Upper lobe of right lung (tissue), 1 donor: ENCODE measurements at places on chromosomes 1 and 21.

GRCh38 chr1:196376630-196377328 is 231.5 kb downstream of the KCNT2 start:
- no peak for DNase-seq

DNA sequence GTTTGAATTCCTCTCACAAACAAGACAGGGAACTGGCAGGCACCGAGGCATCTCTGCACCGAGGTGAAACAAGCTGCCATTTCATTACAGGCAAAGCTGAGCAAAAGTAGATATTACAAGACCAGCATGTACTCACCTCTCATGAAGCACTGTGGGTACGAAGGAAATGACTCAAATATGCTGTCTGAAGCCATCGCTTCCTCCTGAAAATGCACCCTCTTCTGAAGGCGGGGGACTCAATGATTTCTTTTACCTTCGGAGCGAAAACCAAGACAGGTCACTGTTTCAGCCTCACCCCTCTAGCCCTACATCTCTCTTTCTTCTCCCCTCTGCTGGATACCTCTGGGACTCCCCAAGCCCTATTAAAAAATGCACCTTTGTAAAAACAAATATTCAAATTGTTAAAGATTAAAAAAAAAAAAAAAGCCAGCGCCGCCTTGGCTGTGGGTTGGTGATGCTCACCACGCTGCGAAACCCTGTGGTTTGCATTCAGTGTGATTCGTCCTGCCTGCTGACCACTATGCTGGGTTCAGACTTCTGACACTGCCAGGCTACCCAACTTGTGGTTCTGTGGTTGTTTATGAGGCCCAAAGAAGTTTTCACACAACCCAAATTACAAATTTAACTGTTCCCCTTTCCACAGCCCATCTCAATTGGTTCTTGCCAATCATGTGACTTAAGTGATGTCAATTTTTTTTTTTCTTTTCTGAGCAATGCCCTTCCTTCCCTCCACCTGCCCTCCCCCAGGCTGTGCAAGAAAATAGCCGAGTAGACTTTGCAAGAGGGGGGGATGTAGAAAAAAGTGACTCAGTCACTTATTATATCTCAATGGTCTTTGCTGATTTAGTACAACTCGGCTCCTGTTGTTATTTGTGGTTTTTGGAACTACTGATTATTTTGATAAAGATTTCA is at the start of gene RUNX1:
TSS of gene RUNX1 (minus strand) at position 597 of the 912 bp plus-strand sequence.
- DNase-seq = peak; percentile 68

DNA sequence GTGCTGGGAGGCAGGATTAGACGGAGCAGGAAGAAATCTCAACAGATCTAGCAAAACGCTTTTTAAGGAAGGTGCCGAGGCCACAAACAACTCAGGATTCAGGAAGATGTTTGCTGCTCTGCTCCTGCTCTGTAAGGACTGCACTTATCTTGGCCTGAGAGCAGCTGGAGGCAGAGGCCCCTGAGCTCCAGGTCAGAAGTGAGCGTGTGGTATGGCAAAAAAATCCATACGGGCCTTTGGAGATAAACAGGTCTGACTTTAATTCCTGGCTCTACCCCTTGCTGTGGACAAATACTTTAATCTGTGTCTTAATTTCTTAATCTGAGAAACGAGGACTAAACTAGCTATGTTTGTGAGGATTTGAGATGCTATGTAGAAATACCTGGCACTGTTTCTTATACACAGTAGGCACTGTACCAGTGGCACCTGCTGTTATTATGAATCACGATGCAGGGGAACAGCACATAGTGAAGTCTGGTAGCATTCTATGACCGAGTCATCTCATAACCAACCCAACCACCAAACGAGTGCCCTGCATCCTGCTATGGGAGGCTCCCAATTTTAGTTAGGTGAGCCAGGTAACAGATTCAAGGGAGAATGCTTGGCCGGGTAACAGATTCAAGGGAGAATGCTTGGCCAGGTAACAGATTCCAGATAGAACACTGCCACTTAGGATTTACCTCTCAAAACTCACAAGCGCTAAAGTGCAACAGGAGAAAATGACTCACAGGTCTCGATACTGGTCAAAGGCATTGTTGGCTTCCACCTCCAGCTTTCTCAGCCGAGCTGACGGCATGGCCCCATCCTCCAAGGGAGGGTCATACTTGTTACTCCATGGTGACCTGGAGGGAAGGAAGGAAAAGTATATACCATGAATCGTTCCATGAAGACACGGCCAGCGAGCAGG is 65.9 kb downstream of the SLC66A1 start:
- DNase-seq = no peak

DNA sequence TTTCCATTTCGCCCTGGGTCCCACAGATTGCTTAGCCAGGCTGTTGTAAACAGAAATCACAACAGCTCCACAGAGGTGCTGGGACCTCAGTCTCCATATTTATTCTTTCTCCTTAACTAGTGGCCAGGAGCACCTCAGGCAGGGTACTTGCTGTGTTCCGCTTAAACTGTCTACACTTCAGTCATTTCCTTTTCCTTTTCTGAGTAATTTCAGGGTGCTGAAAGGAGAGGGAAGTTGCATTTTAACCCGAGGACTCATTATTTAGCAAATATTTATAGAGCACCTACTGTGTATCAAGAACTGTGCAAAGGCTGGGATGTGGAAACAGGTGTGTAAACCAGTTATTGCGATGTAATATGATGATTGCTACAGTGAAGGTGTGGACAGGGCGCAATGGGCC is 41.9 kb downstream of the ACP6 start:
- no peak for DNase-seq

GRCh38 chr21:25565272-25566211 is 41.7 kb downstream of the MRPL39 start:
- DNase-seq = no peak

GRCh38 chr1:109112056-109112651 is 1.8 kb upstream of the ELAPOR1 start:
- no peak for DNase-seq

GRCh38 chr1:196891251-196891650 is 3.4 kb downstream of the CFHR4 start:
- DNase-seq = no peak

DNA sequence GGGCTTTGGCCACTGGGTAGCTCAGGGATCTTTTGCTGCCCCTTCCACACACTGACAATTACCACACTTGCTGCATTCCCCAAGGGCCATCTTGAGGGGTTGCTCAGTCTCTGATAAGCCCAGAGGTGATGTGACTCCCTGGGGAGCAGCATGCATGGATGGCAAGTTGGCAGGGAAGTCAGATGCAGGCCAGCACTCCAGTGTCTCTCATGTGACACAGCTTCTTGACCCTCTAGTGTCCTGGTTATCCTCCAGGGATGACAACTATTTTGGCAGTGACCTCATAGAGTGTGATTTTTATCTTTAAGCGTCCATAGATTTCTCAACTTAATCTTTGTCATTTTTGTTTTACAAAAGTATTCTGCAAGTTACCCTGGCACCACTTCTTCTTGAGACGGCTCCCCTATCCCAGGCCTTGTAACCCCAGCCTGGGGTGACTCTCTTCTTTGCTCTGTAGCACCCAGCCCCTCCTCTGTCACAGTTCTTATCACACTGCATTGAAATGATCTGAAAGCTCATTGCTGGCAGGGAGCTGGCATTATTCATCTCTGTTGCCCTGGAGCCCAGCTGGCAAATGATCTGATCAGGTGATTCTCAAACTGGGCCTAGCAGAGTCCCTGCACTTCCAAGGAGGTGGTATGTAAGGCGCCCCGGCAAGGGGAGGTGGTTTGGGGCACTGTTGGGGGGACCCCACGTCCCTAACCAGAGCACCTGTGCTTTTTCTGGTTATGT is 72.6 kb downstream of the TENT5C start:
- DNase-seq = no peak

DNA sequence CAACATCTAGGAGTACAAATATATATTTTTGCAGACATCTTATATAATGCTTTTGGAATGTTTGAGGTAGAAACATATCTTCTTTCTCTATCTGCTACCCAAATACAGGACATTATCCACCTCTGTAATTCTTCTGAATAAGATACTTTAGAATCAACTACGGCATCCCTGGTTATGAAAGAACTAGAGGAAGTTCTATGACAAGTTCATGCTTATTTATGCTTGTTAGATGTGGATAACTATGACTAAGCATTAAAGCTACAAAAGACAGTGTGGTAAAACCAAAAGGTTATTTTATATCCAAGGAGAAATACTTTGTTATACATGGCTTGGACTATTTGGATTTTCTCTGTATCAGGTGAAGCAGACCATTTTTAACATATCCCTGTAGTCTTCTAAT is 894.0 kb downstream of the KCNT2 start:
- no peak for DNase-seq

DNA sequence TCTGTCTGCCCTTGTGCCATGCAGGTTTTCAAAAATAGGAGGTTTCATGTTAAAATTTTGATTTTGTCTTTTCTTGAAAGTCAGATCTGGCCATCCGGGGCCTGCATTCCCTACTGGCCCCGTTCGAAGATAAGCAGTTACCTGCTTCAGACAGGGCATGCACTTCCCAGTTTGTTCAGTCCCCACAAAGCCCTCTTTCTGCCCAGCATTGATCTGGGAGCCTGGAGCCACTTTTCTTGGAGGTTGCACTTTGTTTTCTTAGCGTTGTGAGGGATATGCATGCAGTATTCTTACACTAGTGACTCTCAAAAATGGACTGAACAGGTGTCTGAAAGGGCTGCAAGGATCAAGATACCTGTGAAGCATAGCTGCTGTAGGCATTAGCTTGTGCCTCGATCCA is 11.5 kb downstream of the MOV10 start:
- DNase-seq = no peak

- no peak for DNase-seq
These were observed 607.8 kb upstream of the ADGRL2 start for GRCh38 chr1:81192647-81193642.

- no peak for DNase-seq
These were observed 670.5 kb downstream of the KIF26B start for GRCh38 chr1:245825128-245825901.

- DNase-seq = no peak
These were observed 95.7 kb upstream of the NR5A2 start for GRCh38 chr1:199931666-199932377.

GRCh38 chr1:89277725-89278124 is 5.1 kb upstream of the GBP5 start:
- no peak for DNase-seq

- peak; percentile 15 for DNase-seq
These were observed 25.1 kb upstream of the LSS start for GRCh38 chr21:46253610-46254124.

GRCh38 chr21:39934895-39935294 is 67.7 kb downstream of the PCP4 start:
- no peak for DNase-seq

GRCh38 chr1:67755160-67755559 is 70.2 kb downstream of the GADD45A start:
- DNase-seq = no peak

DNA sequence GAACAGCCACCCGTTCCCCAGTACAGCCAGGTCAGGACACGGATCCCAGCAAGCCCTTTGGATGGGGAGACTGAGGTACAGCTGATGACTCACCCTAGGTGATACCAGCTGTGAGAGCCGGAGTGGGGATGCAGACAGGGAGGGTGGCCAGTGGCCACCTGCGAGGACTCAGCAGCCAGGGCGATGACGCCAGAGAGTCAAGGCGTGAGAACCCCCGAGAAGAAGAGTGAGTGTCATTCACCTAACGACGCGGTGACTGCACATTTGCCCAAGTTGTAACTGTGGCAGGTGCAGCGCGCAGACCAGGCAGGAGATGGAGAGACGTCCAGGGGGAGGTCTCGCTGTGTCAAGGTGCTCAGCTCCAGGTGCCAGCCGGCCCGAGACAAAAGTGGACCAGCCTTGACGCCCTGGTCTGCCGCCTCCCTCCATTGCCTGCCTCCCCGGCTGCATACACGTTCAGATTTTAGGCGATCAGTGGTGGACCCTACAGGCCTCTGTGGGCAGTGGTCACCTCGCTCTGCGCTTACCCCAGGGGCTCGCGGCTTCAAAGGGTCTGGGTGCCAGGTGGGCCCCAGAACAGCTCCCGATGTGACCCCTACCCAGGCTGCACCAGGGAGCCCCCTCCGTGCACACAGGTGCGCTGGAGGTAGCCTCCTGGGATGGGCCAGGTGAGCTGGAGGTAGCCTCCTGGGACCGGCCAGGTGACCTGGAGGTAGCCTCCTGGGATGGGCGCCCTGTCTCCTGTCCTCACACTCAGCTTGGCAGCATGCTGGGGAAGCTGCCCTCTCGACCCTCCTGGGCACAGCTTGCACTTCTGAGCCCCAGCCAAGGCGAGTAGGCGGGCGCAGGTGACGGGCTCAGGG is 11.9 kb downstream of the LRRC3 start:
- DNase-seq = no peak

DNA sequence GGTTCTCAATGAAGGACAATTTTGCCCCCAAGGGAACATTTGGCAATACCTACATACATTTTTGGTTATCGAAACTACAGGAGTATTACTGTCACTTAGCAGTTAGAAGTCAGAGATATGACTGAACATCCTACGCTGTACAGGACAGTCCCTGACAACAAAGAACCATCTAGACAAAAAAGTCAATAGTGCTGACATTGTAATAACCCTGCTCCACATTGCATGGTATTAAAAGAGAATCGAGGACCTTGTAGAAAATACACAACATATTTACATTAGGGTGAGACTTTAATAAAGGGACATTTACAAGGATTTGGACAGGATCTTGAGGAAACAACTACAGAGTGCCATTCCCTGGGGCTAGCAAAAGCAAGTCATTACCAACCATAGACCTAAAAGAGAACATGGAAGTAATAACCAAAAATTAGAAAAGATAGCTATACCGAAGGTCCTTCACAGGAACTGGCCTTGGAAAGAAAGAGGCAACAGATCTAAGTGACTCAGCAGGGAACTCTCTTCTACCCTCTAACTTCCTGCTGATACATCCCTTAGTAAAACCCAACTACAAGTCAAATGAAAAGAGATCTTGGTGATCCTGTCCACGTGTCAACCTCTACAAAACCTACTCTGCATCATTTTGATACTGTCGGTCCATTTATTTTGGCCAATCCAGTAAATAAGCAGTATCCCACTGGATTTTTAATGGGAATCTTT is 40.2 kb downstream of the ANGPTL3 start:
- DNase-seq = no peak

- no peak for DNase-seq
These were observed 47.1 kb downstream of the EXTL2 start for GRCh38 chr1:100847361-100848082.

- DNase-seq = no peak
These were observed 40.7 kb downstream of the CD2 start for GRCh38 chr1:116794804-116795481.

DNA sequence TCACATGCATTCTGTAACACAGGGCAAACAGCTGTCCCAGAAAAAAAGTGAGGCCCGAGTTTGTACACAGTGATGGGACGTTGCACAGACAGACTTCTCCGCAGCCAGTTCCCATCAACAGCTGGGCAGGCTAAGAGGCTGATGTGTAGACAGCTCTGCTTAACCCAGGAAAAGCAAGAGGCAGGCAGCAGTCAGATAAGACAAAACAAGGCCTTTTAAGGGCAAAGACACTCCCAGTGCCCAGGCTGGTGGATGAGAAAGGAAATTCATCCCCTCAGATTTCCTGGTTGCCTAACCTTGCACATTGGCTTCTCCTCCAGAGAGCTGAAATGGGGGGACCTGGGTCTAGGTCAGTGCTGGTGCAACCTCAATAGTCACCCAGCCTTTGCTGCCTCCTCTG is 17.2 kb upstream of the PHLDA3 start:
- no peak for DNase-seq
